Smooth muscle cell of the pulmonary artery (primary cell): ENCODE measurements at places on chromosomes 3 and 15. TPM values are rescaled to one million over a fixed set of nuclear protein-coding genes. Genes with fewer than 3 reads are reported as not detected.

Gene AMT
- total RNA-seq: 0.52 and 1.5 TPM in 2 replicates

Gene MAP6D1
- total RNA-seq: 2.3 and 3.1 TPM in 2 replicates

Gene CIDEC
- total RNA-seq: not detected in 2 replicates

Gene COL6A5
- total RNA-seq: not detected in 2 replicates

Gene PLIN1
- 0.23 and 0.33 TPM in 2 replicates for total RNA-seq

Gene GNB4
- 66.5 and 91.0 TPM in 2 replicates for total RNA-seq

Gene TRIM42
- not detected in 2 replicates for total RNA-seq

Gene NAALADL2
- 13.9 and 18.4 TPM in 2 replicates for total RNA-seq

Gene GPD1L
- 10.2 and 13.2 TPM in 2 replicates for total RNA-seq

Gene MYEF2
- total RNA-seq: 6.3 and 8.5 TPM in 2 replicates

Gene ADAMTSL3
- total RNA-seq: 0.78 and 1.6 TPM in 2 replicates

Gene ZNF80
- total RNA-seq: not detected in 2 replicates

Gene ALPK3
- 4.3 and 26.4 TPM in 2 replicates for total RNA-seq

Gene MESP2
- total RNA-seq: 0.66 and 0.78 TPM in 2 replicates

Gene PARP3
- total RNA-seq: 23.8 and 38.6 TPM in 2 replicates

Gene AGTR1
- 0.30 and 3.7 TPM in 2 replicates for total RNA-seq

Gene GPR171
- total RNA-seq: not detected in 2 replicates

Gene MED12L
- 0.17 and 1.0 TPM in 2 replicates for total RNA-seq
